ENCODE measurements at places on chromosomes 12 and 14.

DNA sequence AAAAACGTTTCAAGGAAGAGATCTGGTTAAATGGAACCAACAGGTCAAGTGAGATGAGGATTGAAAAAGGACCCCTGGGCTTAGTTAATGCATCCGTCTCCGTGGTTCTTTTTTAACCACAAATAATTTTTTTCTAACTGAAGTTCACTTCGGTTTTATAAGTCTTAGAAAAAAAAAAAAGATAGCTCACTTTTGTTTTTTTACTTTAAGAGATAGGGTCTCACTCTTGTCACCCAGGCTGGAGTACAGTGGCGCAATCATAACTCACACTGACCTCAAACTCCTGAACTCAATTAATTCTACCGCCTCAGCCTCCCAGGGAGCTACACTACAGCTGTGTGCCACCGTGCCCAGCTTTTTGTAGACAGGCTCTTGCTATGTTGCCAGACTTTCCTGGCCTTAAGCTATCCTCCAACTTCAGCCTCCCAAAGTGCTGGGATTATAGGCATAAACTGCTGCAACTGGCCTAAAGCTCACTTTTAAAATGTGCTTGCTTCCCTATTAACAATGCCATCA is 11.8 kb downstream of the HNRNPC start:
- no peak for DNase-seq

- no peak for DNase-seq
These were observed 7.6 kb upstream of the FLVCR2 start for GRCh38 chr14:75570797-75571196.

- DNase-seq = no peak
These were observed 90.9 kb upstream of the MANSC4 start for GRCh38 chr12:27870939-27871338.

DNA sequence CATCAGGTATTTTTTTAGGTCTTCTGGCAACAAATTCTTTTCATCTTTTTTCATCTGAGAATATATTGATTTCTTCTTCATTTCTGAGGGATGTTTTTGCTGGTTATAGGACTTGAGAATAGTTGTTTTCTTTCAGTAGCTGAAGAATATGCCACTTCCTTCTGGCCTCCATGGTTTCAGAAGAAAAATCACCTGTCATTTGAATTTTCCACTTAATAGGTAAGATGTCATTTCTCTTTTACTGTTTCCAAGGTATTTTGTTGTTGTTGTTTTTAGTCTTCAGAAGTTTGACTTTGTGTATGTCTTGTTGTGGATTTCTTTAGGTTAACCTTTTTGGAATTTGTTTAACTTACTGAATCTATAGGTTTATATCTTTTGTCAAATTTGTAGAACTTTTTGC is 257.8 kb upstream of the AMIGO2 start:
- DNase-seq = no peak

- no peak for DNase-seq
These were observed 55.0 kb downstream of the C14orf132 start for GRCh38 chr14:96094211-96094610.

GRCh38 chr12:86445356-86445755 is 189.2 kb upstream of the MGAT4C start:
- no peak for DNase-seq

DNA sequence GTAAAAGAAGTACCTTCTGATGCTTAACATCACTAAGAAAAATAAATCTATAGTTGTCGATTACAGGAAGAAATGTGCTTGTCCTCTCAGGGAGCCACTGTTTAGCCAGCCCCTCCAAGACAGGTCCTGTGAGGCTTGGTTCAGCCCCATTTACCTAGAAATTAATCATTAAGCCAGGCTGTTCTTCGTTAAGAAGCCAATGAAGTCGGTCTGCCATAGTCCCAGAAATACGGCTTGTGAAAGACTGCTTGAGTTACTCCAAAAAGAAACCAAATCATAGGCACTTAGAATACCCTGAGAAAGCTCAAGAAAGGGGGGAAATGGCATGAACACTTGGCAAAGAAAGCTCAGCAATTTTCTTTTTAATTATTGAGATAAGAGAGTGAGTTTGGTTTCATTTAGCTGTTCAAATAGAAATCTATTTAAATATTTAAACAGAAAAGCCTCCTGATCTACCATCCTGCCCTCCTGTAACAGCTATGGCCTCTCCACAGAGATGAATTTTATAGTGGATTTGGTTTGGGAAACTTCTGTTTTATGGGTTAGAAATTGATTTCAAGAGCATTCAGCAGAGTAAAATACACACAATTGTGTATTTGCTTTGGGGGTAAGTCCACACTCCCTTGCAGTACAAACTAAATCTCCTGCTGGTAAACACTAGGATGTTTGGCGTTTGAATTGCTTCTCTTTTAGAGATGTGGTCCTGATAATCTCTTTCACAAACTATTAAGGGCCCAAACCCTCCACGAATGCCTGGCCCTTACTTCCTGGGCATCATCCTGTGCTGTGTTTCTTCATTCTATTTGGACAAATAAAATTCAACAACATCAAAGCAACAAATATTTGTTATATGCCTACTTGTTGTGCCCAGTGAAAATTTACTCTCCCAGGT is 234.4 kb downstream of the SEC23A start:
- DNase-seq = no peak

- no peak for DNase-seq
These were observed 187.6 kb downstream of the ETNK1 start for GRCh38 chr12:22812531-22812930.

DNA sequence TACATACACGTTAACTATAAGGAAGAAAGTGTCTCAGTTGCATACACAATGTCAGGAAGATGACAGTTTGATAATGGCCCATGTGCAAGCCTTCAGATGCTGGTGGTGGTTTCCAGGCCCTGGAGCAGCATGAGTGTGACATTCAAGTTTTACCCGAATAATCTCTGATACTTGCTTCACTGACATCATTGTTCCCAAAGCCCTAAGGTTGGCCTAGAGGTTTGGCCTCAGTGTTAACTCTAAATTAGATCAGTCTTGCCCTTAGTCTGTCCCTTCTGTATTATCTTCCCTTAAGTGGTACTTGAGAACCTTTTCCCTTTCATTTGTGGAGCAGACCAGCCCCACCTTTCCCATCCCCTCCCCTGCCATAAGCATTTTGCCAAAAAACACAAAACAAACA is 24.0 kb upstream of the PDE1B start:
- no peak for DNase-seq

DNA sequence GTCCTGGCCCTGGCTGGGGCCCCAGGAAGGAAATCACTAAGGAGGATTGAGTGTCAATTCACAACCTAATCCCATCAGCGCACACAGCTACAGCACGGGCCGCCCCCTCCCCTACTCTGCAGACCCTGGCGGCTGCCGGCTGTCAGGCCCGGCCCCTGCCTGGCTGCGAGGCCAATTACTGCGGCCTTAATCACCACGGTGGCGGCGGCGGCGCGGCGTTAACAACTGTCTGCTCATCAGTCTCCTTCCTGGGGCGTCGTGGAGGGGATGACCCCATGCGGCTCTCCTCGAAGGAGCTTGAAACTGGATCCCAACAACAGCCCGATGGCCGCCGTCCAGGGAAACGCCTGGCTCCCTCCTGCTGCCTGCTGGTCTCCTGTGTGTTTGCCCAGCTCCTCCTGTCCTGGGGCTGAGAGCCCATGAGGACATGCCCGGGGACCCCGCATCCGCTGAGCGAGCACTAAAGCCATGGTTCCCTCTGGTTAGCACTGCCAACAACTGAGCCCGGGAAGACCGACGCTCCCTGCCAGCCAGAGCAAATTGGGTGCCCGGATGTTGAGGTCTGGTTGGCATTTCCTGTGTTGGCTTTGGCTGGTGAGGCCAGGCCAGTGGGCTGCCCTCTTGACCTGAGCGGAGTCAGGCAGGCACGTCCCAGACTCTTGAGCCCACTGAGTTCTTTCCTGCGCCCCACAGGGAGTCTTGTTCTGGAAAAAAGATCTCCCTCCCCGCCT is 21.8 kb upstream of the EIF2B2 start:
- DNase-seq = no peak

DNA sequence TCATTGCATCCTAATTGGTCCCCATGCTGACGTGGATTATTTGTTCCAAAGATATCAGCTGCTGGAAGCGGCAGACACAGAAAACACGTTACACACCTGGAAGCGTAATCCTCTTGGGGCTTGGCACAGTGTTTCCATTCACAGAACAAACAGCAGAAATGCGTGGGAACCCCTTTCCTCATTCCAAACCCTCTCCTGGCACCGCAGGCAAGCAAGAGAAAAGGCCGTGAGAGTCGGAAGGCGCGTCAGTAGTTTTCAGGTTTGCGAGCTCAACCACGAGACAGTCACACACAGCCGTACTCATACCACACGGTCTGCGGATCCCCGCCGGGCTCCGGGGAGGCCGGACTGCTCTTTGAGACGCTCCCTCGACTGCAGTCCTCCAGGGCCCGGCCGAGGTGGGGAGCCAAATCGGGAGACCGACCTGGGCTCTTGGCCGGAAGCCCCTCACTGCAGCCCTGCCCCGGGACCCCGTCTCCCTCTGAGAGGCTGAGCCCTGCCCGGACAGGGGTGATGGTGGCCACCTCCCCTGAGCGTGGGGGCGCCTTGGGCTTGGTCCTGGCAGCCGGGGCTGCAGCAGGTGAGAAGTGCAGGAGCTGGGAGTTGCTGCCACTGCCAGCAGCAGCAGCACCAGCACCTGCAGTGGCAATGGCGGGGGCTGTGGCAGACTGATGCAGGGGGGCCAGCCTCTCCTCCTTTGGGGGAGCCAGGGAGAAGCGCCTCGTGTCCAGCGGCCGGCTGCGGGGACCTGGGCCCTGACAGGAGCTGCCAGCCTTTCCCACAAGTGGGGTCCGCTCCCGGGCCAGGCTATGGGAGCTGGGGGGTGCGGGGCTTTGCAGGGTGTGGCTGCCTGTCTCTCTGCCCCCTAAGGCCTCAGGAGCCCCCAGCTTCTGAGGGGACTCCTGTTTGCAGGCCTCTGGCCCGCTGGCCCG is 28.1 kb upstream of the GPR68 start:
- no peak for DNase-seq

- DNase-seq = no peak
These were observed 277.9 kb upstream of the FOXG1 start for GRCh38 chr14:28488684-28489083.

DNA sequence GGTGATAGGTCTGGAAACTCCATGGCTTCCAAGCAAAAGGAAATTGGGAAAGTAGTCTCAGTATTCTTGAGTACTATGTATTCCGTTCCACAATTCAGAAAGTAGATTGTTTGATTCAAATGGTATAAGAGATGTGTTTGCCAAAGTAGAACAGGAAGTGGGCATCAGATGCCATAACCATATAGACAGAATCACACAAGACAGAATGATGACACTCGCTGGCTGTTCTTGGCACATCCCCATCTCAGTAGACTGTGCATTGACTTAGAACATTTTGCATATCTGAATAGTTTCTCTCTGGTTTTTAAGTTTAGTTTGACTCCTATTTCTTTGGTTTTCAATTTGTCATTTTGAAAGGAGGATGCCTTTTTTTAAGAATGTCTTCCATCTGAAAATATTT is 221.1 kb upstream of the RGS6 start:
- DNase-seq = no peak
